ENCODE measurements at places on chromosomes 4 and X.

- no peak for DNase-seq
Observed at GRCh38 chrX:107936434-107936730, 45.8 kb downstream of the TEX13B start.

GRCh38 chrX:34849371-34849770, 93.2 kb upstream of the FAM47B start:
- no peak for DNase-seq

GRCh38 chr4:104099141-104099540, 379.4 kb upstream of the TACR3 start:
- DNase-seq, result no peak

GRCh38 chr4:2925931-2926860, 37.0 kb downstream of the NOP14 start:
- DNase-seq, result no peak

DNA sequence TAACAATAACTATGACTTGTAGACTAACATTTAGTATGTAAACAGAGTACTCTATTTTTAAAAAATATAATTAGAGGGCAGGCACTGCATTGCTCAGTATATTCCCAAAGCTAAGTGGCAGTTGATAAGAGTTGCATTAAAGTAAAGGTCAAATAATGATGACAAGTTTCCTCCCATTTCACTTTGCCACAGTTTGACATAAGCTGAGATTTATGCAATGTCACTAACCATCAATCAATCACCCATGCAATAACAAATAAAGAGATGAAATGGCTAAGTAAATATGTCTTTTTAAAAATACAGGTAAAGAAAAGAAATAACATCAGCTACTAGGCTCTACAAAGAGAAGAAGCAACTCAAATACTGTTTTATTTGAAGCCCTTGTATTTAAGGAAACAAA, 673.4 kb downstream of the PCDH18 start:
- no peak for DNase-seq

- DNase-seq, result no peak
Observed at GRCh38 chr4:185956544-185956940, 112.4 kb upstream of the TLR3 start.
